Sigmoid colon (tissue), 7 donors: ENCODE measurements at places on chromosomes 3 and 15.

DNA sequence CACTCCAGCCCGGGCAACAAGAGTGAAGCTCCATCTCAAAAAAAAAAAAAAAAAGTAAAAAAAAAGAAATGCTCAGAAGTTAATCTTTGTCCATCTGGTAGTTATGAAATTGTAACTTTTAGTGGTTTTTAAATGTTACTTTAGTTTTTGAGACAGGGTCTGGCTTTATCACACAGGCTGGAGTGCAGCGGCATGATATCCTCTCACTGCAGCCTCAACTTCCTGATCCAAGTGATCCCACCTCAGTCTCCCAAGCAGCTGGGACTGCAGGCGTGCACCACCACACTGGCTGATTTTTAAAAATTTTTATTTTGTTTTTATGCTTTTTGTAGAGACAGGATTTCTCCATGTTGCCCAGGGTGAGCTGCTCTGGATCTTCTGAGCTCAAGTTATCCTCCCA, 1.3 kb downstream of the RNU5B-1 start:
- DNase-seq = no peak

- peak; percentile 78 for DNase-seq
Observed at GRCh38 chr3:46097691-46098241, 70.5 kb upstream of the XCR1 start.

DNA sequence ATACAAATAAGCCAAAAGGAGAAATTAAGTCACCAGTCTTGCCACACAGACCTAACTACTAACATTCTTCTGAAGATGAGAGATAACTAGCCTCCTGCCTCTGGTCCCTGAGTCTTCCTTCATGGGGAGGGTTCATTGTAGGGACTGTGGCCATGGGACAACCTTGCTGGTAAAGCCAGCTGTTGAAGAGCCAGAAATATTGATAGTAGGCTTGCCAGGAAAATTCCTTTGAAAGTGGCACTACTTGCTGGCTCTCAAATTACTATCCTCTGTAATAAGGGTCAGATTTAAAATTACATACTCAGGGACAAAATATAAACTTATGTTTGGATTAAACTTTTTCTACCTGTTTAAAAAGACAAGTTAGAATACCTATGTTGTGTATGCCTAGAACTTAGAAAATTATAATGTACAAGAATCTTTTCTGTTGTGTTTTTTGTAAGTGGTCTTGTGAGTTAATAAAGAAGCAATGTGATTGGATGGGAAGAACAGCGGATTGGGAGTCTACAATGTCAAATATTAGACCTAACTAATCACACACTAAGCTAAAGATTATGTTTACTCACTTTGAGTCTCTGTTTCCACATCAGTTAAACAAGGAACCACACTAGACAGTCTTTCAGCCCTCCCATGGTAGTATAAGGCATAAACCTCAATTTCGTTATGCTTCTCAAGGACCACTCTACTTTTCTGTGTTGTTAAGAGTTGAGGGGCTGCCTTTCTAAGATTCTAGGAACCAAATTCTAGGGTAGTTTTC, 60.0 kb upstream of the TRIM71 start:
- DNase-seq = no peak

- DNase-seq = no peak
Observed at GRCh38 chr15:58038426-58039078, 27.0 kb downstream of the ALDH1A2 start.

DNA sequence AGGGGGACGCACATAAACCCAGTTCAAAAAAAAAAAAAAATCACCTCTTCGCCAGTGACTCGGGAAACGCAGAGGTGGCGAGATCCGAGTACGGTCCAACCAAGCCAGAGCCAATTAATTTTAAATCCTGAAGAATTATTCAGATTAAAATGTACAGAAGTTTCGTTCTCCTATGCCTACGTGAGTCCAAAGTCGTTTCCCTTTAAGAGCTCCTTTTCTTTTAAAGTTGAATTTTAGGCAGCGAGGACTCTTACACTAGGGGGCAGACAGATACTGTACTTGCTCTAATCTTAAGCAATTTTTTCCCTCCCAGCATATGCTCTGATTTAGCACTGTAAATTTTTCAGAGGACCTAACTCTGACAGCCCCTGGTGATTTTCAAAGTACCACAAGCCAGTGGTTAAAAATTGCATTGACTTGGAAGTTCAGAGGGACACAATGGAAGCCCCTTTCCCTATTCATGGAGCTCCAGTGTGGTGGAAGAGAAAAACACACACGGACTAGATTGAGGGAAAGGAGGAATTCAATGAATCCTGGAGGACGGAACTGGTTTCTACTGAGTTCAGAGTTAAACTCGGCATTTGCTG, 3.3 kb upstream of the NR2F2 start:
- no peak for DNase-seq

DNA sequence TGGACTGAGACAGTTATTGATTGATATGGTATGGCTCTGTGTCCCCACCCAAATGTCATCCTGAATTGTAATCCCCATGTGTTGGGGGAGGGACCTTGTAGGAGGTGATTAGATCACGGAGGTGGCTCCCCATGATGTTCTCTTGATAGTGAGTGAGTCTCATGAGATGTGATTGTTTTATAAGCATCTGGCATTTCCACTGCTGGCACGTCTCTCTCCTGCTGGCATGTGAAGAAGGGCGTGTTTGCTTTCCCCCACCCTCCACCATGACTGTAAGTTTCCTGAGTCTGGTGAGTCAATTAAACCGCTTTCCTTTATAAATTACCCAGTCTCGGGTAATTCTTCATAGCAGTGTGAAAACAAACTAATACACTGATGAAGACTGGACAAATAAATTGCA, 105.6 kb upstream of the MELTF start:
- DNase-seq = no peak

GRCh38 chr15:34206011-34206410, 3.9 kb downstream of the KATNBL1 start:
- DNase-seq = no peak

DNA sequence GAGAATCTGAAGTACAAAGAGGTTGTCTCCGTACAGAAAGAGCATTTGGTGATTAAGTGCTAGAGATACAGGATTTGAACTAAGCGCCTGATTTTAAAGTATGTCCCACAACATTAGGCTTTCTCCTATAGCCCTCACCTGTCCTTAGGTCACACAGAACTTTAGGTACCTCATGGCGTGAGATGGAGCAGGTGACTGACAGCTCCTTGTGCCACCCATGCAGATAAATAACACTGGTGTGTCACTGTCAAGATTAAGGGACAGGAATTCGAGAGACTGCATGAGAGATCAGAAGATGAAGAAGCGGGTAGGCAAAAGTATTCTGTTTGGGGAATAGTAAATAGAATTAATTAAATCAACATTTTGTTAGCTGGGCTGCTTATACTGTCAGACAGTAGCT, 1.1 kb downstream of the BLM start:
- no peak for DNase-seq

DNA sequence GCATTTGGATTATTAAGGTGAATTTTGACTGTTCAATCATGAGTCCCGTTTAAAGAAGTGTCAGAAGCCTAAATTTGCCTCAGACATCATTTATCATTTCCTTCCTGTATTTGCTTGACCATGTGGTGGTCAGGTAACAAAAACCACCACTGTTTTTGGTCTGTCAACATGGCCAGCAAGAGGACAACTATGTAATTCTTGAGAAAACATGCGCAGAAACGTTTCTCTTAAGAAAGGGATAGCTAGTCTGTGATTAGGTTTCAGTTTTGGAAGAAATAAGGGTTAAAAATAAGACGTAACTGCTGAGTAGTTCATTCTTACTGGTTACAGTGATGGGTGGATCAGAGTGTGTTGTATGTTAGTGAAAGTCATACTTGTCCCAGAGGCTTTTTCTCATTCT, 204.5 kb downstream of the AKAP13 start:
- no peak for DNase-seq

- no peak for DNase-seq
Observed at GRCh38 chr3:18264361-18264760, 160.8 kb downstream of the SATB1 start.

DNA sequence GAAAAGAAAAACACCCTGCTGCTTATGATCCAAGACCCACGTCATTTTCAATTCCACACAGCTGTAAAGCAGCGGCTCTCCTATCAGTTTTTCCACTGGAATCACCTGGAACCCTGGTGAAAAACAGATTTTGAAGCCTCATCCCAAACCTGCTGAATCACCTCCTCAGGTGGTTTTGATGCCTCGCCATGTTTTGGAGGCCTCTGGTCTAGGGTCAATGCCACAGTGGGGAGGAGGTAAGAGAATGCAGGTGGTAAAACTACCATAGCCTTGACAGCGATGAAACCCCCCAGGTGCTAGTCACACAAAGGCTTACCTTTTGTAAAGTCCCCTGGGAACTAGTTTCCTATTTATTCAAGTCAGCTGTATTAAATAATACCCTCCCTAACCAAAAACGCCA, 24.8 kb downstream of the MYO1E start:
- DNase-seq = no peak

DNA sequence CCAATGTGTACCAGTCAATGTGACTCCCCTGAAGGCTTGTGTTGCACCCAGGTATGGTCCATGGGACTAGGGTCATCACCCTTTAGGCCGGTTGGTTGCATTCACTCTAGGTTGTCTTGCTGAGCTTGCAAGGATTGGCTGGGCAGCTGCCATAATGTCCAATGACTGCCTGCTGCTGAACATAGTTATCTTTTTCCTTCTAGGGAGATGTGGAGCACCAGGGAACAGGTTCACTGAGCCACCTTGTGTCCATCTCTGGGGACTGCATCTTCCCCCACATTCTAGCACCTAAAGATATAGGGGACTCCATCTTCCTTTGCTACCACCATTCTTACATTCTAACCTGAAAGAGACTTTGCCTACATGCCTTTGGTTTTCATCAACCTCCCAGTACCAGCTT, 580.4 kb upstream of the TBL1XR1 start:
- DNase-seq = no peak

DNA sequence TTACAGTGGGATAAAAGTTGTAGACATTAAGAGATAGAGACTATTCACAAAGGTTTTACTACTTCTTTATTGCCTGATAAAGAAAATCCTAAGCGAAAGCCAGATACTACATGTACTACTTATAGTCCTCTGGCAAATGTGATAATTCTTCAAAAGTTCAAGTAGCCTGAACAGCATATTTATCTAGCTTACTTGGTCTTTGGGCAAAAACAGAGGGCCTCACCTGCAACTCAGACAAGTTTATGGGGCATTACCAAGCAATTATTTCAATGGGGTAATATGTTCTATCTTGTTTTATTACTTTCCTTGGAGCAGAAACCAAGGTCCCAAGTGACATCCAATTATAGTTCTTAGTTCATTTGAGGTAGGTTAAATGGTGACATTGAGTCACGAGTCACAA, 390.1 kb upstream of the ARHGEF26 start:
- DNase-seq = no peak

GRCh38 chr15:69880571-69881301, 217.0 kb downstream of the TLE3 start:
- no peak for DNase-seq

DNA sequence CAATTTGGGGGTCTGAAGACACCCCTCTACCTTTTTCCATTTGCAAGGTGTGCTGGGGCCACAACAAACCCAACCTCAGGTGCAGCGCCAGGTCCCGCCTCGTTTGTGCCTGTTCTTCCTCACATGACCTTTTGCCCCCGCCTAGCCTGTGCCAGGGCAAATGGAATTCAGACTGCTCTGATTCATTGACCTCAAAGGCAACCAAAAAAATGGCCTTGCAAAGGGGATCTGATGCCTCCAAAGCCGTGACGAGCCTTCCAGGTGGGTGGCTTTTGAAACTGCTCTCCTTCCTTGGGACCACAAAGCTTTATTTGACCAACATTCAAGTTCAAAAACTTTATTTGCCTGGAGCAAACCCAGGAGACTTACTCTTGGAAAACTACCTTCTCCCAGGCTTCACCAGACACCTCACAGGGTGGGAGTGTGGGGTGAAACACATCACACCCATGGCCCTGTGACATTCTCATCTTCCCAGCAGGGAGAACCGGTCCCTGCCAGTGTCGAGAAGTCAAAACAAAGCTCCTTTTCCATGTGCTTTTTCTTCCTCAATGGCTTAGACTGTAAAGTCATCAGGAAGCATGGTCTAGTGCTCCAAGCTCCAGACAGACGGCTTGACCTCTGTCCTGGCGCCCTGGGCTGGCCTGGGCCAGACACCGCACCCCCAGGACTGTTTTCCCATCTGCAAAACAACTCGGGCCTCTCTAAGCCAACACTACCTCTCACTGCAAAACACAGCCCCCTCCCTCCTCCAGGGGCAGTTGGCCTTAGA, 103.9 kb upstream of the HES1 start:
- no peak for DNase-seq

DNA sequence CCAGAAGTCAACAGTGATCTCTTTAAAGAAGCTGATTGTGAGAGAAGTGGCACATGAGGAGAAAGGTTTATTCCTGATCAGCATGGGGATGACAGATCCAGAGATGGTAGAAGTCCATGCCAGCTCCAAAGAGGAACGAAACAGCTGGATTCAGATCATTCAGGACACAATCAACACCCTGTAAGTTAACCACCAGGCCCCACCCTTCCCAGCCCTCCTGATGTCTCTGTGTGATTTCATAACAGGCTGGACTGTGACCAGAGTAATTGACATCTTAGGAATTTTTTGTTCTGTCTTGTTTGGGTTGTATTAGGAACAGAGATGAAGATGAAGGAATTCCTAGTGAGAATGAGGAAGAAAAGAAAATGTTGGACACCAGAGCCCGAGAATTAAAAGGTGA, 67.7 kb downstream of the KLHL25 start:
- peak; percentile 81 for DNase-seq

DNA sequence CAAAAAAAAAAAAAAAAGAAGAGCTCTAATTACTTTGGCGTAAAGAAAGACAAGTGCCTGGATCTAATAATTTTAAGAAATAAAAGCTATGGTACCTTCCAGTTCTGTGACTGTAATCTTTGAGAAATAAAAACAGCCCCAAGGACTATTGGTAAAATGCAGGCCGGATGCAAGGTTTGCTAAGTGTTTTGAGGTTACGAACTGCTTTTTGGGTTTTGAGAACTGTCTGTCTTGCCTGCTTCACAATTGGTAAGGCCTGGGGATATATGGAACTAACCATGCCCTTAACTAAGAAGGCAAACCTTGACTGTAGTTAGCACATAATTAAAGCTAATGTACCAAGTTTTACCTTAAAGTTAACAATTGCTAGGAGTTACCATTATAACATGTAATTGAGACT, 388.4 kb upstream of the CBLB start:
- no peak for DNase-seq

GRCh38 chr3:46334741-46335478, 19.0 kb upstream of the CCR2 start:
- DNase-seq = no peak

DNA sequence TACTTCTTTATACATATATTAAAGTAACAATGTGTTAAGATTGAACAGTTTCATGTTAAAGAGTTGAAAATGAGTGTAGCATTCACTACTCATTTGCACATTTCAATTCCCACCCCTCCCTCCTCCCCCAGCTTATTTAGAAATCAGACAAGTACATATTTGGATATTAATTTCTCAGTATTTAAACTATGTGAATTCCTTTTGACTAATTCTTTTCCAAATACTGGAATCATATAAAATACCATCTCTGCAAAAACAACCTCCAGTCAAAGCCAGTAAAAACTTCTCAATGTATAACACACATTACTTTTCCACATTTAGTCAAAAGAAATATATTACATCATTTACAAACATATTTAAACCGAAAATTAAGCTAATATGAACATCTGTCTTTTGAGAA, 25.5 kb upstream of the SHC4 start:
- DNase-seq = no peak
